ENCODE measurements at places on chromosomes 2 and 18.

GRCh38 chr18:33924576-33924975 is 300.1 kb downstream of the NOL4 start:
- no peak for DNase-seq

GRCh38 chr2:127737892-127738291 is 36.6 kb downstream of the SFT2D3 start:
- DNase-seq: no peak

GRCh38 chr2:223114170-223114569 is 62.2 kb downstream of the KCNE4 start:
- DNase-seq: no peak

- no peak for DNase-seq
These were observed 101.2 kb downstream of the PXDN start for GRCh38 chr2:1642993-1643619.

GRCh38 chr2:195562570-195563566 is 94.2 kb upstream of the SLC39A10 start:
- no peak for DNase-seq

GRCh38 chr2:149042881-149043280 is 4.4 kb downstream of the LYPD6B start:
- DNase-seq: no peak

GRCh38 chr2:19187323-19188020 is 171.0 kb downstream of the OSR1 start:
- DNase-seq: no peak

DNA sequence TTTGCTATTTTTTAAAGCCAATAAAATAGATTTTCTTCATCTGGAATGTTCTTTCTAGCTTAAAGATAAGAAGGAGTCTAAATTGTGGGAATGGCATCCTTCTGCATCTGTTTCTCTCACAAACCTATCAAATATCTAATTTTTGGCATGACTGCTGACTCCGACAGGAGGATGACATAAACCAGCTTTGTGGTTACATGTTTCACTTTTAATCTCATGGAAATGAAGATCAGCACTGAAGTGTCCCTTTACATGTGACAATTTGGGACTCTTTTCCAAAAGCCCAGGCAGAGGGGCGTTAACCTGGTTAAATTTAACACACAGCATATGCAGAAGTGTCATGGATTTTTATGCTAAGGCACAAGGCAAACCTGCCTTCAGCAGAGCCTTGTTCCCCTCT is 694.7 kb downstream of the ARHGAP15 start:
- no peak for DNase-seq

DNA sequence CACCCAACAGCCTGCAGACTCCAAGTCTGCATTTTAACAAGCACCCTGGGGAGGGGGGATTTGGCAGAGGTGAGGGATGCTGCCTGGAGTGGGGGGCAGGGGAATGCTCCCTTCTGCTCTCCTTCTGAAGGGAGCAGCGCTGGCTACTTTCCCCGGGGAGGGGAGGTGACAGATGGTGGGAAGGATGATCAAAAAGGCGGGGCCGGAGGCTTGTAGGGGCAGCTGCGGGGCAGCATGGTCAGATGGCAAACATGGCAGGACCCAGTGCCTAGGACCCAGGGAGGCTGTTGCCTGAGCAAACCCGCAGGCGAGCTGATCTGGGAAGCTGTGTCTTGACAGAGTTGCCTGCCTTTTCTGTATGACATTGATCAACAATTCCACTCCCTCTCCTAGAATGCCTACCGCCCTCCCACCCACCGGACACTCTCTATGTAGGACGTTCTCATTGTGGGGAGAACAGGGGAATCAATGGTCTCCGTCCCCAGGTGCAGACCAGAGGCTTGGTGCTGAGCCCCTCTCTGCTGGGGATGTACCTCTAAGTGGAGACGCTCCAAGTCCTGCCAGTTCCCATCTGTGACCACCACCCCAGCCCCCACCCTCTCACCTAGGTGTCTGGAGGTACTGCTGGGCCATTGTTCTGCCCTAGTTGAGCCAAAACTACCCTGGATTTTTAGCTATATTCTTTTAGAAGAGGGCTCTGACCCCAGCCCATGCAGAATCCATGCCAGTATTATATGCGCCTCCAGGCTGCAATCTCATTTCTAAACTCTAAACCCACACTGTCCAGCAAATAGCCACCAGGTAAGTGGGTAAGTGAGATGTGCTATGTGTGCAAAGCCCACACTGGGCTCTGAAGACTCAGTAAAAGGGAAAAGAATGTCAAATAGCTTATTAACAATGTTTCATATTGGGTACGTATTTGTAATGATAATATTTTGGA is 89.7 kb upstream of the SEC11C start:
- no peak for DNase-seq

DNA sequence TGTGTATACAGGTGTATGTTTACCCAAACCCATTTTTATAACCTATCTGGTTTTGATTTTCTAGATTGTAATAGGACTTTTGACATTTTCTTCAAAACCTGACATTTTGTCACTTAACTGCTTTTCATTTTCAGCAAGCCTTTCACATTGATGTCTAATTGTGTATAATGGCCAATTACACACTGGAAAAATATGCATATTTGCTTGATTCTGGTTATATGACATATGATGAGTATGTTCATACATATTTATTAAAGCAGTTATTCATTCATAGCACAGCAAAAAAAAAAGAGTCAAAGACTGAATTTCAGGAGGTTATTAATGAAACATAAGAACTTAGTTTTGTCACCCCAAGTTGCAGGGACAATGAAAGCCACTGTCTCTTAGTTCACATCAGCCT is 307.7 kb upstream of the TNP1 start:
- no peak for DNase-seq

- peak; percentile 44 for DNase-seq
These were observed 286.5 kb upstream of the SYT4 start for GRCh38 chr18:43563780-43564179.

GRCh38 chr18:39485696-39486095 is 1920.1 kb upstream of the CELF4 start:
- no peak for DNase-seq

DNA sequence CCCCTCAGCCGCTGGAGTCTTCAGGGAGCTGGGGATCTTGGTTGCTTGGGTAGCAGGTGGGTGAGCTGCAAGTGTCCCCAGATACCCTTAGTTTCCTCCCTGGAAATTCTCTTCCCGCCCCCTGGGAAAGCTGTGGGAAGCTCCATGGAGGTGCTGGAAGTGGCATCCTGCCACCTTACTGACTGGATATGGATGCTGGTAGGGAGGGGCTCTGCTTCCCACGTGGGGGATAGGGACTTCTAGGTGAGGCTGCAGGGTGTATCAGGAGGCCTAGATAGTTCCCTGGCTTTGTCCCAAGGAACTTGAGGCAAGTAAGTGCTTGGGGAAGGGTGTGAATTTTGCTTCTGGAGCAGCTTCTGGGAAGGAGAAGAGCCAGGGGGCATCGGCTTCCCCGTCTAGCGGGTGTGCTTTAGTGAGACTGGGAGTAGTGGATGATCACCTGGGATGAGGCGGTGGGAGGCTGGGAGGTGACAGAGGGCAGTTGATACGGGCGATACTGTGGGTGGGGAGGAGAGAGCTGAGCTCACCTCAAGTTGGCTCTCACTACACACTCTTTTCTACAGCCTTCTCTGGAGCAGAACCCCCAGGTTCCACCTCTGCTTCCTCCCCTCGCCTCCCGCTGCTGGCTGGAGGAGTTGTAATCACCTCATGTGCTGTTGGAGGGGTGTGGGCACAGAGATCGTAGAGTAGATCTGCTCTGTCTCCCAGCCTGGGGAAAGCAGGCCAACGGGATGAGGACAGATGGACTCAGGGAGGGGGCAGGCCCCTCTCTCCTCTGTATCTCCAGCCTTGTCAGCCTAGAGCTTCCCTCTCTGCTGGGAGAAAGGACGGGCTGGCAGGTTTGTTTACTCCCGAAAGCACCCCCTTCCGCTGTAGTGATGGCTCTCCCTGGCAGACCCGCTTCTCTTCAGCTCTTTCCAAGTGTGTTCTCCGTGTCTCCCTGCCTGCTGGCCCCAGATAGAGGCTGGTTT is 19.8 kb downstream of the TET3 start:
- DNase-seq: no peak

GRCh38 chr2:238256594-238257104 is 16.8 kb upstream of the HES6 start:
- DNase-seq: peak; percentile 85

- DNase-seq: no peak
These were observed 34.1 kb downstream of the SS18 start for GRCh38 chr18:26056291-26056690.

GRCh38 chr2:28602751-28603639 is 107.1 kb downstream of the PLB1 start:
- no peak for DNase-seq
